Activated CD4-positive, alpha-beta T cell treated with anti-CD3 and anti-CD28 coated beads, Interleukin-2, amount 10 ng/mL, durations not matched to agents 7 days and 5 days (primary cell): ENCODE measurements at places on chromosomes 6 and 20. TPM values are rescaled to one million over a fixed set of nuclear protein-coding genes. Genes with fewer than 3 reads are reported as not detected.

- no peaks in the 10 kb centered on the region for H3K27me3 ChIP-seq
- H3K36me3 ChIP-seq, result peaks cover 57% of the 10 kb centered on the region
- no peak for DNase-seq
- H3K27ac ChIP-seq, result no peak overlapping the region
These were observed 134.8 kb downstream of the DTNBP1 start for GRCh38 chr6:15527838-15528617.

DNA sequence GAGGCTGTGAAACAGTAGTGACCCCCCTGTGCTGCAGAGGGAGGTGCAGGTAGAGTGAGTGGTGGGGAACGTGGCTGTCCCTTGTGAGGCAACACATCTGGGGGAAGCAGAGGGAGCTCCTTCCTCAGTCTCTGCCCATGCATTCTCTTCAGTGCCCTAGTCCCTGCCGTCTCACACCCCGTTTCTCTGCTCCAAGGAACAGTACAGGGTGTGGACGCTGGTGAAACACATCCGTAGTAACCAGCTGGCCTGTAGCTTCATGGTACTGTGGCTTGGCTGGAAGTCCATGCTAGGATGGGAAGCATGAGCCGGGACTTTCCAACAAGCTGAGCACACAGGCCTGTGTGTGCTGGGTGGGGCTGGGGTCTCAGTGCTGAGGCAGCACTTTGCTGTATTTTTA lies 25.4 kb upstream of the CST3 start:
- no peak overlapping the region for H3K4me3 ChIP-seq
- H3K36me3 ChIP-seq, result no peaks in the 10 kb centered on the region
- H3K27me3 ChIP-seq, result no peaks in the 10 kb centered on the region
- no peak overlapping the region for H3K27ac ChIP-seq
- no peak for DNase-seq

DNA sequence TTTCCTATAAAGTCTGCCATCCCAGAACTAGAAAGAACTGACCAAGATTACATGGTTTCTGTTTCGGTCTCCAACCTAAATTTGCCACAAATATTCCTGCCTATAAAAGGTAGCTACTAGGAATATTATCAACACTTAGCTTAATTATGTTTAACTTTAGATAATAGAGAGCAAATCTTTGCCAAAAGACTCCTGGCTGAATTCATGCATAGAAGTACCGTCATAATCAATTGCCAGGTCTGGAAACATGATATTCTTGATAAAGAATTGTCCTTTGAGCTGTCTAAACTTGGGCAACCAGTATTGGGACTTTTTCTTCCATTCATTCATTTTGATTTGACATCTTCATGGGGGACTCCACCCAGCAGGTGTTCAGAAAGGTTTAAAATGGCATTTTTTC lies 22.4 kb downstream of the CALHM6 start:
- no peak for DNase-seq
- H3K36me3 ChIP-seq, result peaks cover under 1% of the 10 kb centered on the region
- H3K4me1 ChIP-seq, result no peaks in the 10 kb centered on the region

DNA sequence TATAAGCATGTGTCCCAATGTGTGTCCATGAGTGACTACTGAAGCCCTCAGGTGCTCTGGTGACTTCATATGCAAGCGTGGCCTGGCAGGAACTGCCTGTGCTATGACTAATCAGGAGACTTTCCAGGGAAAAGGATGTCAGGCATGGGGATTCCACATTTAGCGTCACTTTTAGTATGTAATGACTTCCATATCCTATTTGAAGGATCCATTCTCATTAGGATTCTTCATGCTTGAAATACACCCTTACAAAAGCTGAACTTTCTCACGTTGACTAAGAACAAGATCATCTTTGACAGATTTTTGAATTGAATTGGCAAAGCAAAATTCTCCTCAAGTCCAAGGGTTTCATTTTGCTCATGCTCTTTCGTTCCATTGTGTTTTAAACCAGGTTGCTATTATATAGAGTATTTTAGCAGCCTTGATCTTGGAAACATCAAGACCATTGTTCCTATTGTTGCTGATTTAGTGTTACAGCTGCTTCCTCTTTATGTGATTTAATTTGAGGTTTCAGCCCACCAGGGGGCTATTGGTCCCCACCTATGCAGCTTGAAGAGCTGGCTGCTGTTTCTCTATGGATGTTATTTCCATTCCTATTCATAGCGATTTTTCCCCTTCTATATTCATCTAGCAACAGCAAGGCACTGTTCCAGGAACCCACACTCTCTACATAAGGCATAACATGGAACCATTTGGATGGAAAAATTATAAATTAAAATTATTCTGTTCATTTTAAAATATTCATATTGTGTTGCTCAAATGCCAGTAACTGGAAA lies 418.6 kb downstream of the CDKAL1 start:
- no peaks in the 10 kb centered on the region for H3K4me1 ChIP-seq
- DNase-seq, result no peak
- H3K4me3 ChIP-seq, result no peak overlapping the region
- no peak overlapping the region for H3K27ac ChIP-seq
- no peaks in the 10 kb centered on the region for H3K27me3 ChIP-seq

DNA sequence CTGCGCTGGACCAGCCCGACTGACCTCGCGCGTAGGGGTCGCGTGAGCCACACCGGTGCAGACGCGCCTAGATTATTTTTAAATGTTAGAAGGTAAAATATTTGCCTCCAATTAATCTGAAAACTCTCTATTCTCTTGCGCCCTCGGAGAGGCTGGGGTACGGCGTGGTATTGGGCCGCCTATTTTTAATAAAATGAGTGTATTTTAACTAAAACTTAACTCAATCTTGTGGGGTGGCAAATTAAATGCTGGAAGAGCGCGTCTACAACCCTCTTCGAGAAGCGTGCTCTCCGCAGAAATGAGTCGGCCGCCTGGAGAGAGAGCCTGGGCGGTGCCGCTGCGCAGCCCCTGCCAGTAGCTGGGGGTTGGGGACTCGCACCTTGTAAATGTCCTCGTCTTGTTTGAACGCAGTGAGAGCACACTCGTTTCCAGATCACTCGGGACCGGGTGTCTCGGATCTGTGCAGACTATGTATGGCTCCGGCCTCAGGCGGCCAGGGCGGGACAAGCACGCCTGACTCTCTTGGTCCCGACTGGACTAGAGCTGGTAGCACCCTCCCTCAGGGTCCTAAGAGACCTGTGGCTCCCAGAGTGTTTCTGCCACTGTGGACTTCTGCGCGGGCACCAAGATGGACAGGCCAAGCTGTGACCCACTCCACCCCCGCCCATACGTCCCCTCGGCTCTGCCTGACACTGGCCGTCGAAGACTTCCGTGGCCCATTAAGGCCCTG lies 2.0 kb upstream of the MAFB start:
- H3K27me3 ChIP-seq, result peaks cover 89% of the 10 kb centered on the region
- DNase-seq, result no peak
- no peaks in the 10 kb centered on the region for H3K36me3 ChIP-seq

DNA sequence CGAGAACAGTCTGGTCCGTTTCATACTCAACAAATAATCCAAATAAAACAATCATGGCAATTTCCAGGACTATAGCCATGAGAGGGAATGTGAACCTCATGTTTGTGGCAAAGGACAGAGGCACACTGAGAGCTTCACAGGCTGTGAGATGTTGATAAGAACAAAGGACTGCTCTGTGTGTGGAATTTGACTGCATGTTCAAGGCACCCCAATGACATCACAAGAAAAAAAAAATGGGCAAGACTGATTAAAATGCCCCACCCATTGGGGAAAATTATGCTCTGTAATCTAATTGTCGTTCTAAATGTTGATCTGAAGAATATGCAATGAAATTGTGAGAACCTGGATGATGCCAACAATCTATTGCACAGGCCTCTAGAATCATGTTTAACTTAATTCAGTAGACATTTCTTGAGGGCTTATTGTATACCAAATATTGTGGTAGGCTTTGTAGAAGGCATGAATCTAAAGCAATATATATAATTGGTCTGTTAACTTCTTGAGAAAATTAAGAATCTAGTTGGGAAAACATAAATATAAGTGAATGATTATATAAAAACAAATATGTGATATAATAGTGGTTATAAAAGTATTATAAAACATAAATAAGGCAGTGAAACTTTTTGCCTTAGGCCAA lies at the start of gene RHAG:
RHAG (minus strand) TSS at position 127 of the 637 bp plus-strand sequence; CDS start at position 100, 27 bp downstream.
- H3K36me3 ChIP-seq, result no peaks in the 10 kb centered on the region
- no peak for DNase-seq
- H3K27me3 ChIP-seq, result no peaks in the 10 kb centered on the region
- no peaks in the 10 kb centered on the region for H3K4me1 ChIP-seq
- H3K27ac ChIP-seq, result no peak within 1 kb of the TSS

DNA sequence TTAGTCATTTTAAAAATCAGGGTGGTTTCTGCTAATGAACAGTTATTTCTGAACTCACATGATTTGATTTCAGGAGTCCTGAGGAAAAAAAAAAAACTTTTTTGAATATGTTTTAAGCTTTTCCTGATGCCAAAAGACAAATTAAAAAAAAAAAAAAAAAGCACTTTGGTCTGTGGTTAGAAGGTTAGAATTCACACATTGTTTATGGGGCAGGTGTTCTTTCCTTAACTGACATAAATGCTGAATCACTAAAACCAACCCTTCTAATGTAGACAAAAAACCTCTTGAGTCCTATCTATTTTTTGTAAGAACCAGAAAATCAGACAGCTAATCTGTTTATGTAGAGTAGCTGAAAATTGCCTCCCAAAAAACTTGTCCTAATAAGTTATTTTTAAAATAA lies 20.4 kb downstream of the THEMIS start:
- peak overlapping the region; percentile 71 for H3K27ac ChIP-seq
- peaks cover 69% of the 10 kb centered on the region for H3K4me1 ChIP-seq
- H3K27me3 ChIP-seq, result no peaks in the 10 kb centered on the region
- H3K4me3 ChIP-seq, result peak overlapping the region; percentile 47
- peaks cover 59% of the 10 kb centered on the region for H3K36me3 ChIP-seq
- DNase-seq, result no peak

- H3K27ac ChIP-seq, result no peak overlapping the region
- H3K36me3 ChIP-seq, result no peaks in the 10 kb centered on the region
- H3K27me3 ChIP-seq, result peaks cover 2% of the 10 kb centered on the region
- no peak for DNase-seq
These were observed 44.6 kb downstream of the RIN2 start for GRCh38 chr20:19802492-19803158.

- H3K27me3 ChIP-seq, result no peaks in the 10 kb centered on the region
- H3K4me3 ChIP-seq, result no peak overlapping the region
These were observed 379.7 kb downstream of the BMP2 start for GRCh38 chr20:7147220-7147601.

C6orf52 gene
- 1.1 TPM for total RNA-seq

HSPA1L gene
- 3.5 TPM for total RNA-seq

OPRL1 gene
- total RNA-seq, result 1.6 TPM

PTGIS gene
- 0.40 TPM for total RNA-seq

PRPH2 gene
- total RNA-seq, result not detected

CRIP3 gene
- total RNA-seq, result 0.67 TPM

FRS3 gene
- 4.6 TPM for total RNA-seq

OR2J3 gene
- total RNA-seq, result not detected

SLC17A3 gene
- 0.75 TPM for total RNA-seq
